CD8-positive, alpha-beta T cell (primary cell): ENCODE measurements at places on chromosomes 7 and 10.

- peak; percentile 31 for DNase-seq
These were observed 177.6 kb upstream of the NAMPT start for GRCh38 chr7:106462365-106462859.

DNA sequence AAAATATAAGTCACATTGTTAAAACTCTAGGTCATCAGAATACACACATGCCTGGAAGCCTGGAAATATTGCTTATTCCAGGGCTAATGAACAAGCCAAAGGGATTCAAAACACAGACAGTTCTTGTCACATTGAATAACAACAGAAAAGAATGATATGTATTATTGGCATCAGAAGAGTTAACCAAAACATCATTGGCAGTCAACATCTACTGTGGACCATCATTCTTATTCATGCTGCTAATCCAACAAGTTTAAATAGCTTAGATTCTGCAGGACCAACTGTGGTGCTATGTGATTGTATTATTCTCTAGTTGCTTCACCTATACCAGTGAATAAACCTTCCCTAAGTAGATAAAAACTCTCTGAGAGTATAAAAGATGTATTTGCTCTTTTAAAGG lies 198.3 kb downstream of the NEBL start:
- no peak for DNase-seq

DNA sequence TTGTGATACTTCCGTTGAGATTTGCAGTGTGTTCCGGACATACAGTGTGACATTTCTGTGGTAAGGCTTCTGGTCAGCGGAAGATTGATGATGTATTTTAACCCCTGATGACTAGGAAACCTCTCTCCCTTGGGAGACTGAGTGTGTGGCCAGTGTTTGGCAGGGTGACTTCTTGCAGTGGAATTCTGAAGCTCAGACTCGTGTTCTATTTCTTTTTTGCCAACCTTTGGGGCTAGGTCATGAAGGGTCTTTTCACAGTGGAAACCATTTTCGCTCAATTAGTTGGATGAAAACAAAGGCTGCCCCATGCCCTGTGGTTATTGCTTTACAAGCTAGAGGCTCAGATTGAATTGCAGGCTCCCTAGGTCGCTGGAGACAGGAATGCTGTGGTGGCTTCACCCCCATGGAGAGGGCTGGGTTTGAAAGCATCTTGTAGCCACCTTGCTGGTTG lies 288.9 kb downstream of the BBS9 start:
- no peak for DNase-seq

- DNase-seq: no peak
These were observed 18.8 kb downstream of the IMPDH1 start for GRCh38 chr7:128390871-128391565.

- no peak for DNase-seq
These were observed 190.5 kb downstream of the PCLO start for GRCh38 chr7:82972135-82972534.
